Activated CD4-positive, alpha-beta memory T cell treated with anti-CD3 and anti-CD28 coated beads for 36 hours (primary cell): ENCODE measurements at places on chromosomes 5 and 9.

- no peak for DNase-seq
These were observed 396.1 kb upstream of the PAPPA start for GRCh38 chr9:115757461-115757860.

DNA sequence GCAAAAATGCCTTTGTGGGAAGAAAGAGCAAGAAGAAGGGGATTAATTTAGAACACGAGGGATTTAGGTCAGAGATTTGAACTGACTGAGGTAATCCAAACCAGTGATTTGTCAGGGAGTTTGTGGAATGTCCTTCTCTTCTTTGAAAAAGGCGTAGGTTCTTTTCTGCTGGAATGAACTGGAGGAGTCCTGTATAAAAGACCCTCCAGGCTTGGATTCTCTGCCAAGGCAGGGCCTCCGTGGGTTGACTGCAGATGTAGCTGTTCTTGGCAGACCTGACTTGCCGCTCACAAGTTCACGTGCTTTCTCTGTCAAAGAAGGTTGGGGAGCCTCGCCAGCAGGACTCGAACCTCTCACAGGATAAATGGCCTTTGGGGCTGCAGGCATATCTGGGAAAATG, 62.8 kb upstream of the STC2 start:
- no peak for DNase-seq

GRCh38 chr5:78511121-78511906, 137.3 kb downstream of the LHFPL2 start:
- no peak for DNase-seq

DNA sequence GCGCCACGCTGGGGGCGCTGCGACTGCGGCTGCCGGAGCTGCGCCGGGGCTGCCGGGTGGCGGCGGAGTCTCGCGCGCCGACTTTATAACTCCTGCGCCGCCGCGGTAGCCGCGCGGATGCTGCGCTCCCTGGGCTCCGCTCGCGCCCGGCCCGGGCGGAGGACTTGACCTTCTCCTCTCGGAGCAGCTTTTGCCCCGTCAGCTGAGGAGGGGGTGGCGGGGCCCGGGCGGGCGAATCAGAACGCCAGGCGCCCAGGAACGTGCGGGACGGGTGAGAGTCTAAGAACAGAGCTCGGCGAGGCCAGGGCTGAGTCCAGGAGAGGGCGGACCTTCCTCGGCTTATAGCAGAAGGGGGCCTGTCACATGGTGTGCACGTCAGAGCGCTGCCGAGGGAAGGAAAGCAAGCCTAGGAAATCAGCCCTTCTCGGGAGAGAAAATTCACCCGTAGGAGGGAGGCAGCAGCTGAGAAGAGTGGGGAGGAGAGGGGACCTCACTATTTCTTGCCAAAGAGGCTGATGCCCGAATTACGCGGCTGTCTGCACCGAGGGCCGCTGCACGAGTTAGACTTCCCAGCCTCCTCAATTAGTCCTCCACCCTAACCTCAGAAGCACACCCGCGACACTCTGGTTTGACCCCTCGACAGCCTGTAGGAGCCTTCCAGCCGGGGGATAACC, at the start of gene FOXD1:
Gene FOXD1 (minus strand): TSS at position 315 of the 674 bp plus-strand sequence. CDS start 415 bp downstream, outside the sequence.
- DNase-seq: peak; percentile 69

DNA sequence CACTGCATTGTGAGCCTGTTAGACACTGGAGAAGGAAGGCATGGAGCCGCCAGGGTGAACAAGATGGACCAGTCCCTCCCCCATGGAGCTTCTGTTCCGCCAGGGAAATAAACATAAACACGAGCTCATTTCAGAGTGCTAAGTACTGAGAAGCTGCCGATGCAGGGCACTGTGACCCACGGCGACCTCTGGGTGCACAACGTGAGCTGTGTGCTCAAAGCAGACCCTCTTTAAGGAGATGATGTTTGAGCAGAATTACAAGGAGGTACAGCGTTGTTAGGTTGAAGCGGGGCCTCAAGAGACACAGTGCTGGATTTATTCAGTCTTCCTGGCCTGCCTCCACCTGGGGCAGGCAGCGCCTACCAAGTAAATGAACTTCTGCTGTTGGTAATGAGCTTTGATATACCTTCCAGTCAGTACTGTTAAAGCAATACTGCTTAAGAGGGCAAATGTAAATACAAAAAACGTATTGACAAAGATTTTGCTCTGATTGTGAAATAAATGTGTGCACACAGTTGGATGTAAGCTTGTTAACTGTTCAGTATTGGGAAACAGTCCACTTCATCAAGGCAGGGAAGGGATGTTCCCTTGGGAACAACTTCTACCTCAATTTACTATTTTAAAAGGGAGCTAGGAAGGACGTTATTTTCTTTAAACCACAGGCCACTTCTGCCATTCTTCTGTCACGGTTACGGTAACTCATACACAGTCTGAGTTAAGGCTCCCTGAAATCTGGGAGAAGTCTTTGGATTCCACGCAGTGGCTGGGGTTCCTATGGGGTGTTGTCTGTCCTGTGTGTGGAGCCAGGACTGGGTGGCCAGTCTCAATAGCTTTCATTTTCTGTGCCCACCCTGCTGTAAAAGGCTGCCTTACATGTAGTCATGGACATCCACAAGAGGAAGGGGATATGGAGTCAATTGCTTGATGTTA, 48.9 kb upstream of the DMRT1 start:
- DNase-seq: no peak
